ENCODE measurements at places on chromosomes 4 and X.

GRCh38 chrX:24574743-24575142 lies 72.4 kb downstream of the PCYT1B start:
- DNase-seq: no peak

DNA sequence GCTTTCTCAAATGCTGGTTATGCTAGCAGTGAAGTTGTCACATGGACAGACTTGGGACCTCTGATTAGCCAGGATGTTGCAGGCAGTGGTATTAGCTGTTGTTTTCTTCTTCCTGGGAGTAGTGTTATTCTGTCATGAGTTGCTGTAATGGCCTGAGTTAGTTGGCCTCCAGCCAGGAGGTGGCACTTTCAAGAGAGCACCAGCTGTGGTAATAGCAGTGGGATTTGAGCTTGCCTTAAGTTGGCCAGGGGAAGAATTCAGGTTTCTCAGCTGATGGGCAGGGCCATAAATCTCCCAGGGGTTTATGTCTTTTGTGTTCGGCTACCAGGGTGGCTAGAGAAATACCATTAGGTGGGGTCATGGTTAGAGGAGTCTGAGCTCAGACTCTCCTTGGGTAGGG lies 132.6 kb downstream of the GLUD2 start:
- DNase-seq: no peak

DNA sequence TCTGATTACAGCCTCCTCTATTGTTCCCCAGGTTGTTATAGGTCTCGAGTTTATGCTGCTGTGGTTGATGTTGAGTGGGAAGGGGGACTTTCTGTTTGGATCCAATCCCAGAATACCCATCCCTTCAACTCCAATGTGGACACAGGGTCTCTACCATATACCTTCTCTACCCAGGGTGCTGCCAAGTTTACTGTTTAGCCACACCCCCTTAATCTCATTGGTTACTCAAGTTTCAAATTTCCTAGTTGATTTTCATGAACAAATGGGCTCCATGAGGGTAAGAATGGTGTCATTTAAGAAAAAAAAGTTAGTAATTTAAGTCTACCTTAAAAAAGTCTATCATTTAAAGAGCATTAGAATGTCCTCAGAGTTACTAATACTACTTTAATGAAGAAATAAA lies 3.6 kb upstream of the SPP1 start:
- DNase-seq: no peak

GRCh38 chrX:49876750-49877149 lies 2.5 kb upstream of the USP27X start:
- DNase-seq: no peak

DNA sequence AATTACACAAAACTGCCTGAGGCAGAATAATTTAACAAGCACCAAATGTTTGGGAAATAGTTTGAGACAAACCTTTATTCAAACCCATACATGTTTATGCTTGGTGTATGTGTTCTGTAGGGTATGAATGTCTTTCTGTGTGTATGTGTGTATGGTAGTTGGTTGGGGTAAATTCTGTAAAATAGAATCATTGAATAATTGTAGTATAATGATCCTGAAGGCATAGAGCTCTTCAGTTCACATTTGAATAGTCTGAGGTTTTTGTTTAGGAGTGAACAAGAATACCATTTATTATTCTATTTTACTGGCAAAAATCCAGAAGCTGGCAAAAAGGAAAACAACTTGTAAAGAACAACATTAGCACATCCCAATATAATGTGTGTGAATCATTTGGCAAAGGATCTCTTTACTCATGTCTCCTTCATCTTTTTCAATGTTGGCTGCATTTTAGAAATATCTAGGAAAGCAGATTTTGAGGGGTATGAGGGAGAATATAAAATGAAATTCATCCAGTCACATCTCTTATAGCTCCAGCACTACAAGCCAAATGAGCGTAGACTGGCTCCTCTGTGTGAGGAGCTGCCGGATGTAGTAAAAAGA lies 360.0 kb downstream of the CHIC1 start:
- DNase-seq: no peak

DNA sequence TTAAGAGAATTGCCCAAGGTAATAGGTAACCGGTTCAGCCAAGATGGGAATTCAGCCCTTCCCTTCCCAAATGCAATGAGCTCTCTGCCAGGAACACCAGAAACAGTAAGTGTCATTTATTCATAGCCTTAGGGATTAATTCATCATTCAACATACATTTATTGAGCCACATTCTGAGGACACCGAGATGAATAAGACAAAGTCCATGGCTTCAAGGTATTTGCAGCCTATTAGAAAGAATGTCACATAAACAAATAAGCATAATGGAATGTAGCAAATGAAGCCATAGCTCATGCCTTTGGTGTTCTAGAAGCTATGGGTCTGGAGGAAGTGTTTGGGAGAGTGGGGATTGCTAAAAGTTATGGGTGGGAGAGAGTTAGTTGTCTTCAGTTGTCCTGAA lies 6.3 kb upstream of the TAB3 start:
- DNase-seq: no peak

DNA sequence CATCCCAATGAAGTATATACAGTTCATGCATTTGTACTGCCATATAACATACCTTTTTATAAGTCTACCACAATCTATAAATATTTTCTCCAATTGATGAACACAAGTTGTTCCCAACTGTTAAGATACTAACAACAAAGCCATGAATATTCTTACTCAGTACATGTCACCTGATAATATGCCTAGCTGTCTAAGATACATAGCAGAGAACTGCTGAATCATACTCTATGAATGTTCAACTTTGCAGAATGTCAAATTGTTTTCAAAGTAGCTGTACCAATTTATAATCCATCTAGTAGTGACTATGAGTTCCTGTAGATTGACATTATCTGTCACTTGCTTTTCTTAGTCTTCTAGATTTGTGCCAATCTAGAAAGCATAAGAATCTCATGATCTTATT lies 84.9 kb downstream of the RAB28 start:
- no peak for DNase-seq

GRCh38 chr4:122666527-122667245 lies 45.8 kb upstream of the IL21 start:
- DNase-seq: no peak

- DNase-seq: no peak
Measured at GRCh38 chr4:143095447-143095846, 89.3 kb upstream of the USP38 start.

- DNase-seq: no peak
Measured at GRCh38 chr4:38612646-38613414, 51.2 kb upstream of the KLF3 start.

GRCh38 chr4:2652415-2653160 lies 103.5 kb downstream of the TNIP2 start:
- DNase-seq: no peak

- DNase-seq: no peak
Measured at GRCh38 chr4:26660261-26660660, 76.4 kb downstream of the TBC1D19 start.

DNA sequence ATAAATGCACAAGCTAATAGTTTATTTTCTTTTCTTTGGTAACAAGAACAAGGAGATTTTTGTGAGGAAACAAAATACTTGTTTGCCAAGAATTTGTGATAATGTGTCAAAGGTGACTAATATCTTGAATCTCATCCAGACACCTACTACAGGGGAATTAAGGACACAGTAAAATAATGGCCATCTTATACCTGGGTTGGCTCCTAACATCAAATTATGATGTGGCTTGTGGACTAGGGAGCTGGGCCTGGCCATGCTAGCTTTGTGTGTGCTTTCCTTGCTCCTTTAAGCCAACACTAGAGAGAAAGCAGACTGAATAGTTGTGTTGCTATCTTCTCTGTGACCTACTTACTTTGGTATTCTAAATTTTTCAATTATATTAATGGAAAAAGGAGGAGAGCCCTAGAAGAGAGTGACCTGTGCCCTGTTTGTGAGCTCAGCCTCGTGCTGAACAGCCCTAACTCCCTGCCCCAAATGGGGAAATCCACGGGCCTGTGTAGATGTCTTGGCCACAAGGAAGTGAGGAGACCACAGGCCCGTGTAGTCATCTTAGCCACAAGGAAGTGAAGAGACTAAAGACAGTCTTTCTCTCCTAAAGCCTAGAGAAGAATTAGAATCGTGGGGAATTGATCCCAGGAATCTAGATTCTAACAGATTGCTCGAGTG lies 23.3 kb downstream of the ARHGAP24 start:
- DNase-seq: no peak

DNA sequence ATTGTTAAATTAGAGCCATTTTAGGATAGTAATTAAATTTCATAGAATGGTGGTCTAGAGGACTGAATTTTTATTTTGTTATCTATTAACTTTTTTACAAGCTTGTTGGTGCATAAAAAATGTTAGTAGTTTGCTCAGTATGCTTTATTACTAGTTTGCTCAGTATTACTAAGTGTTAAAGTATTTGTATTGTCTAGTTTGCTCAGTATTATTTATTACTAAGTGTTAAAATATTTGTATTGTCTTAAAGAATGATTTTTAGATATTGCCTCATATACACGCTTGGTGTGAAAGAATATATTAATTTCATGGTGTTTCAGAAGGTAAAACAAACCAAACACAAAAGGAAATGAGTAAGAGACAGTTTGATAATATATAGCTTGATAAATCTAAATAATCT lies 268.4 kb upstream of the MAGEB18 start:
- DNase-seq: no peak

DNA sequence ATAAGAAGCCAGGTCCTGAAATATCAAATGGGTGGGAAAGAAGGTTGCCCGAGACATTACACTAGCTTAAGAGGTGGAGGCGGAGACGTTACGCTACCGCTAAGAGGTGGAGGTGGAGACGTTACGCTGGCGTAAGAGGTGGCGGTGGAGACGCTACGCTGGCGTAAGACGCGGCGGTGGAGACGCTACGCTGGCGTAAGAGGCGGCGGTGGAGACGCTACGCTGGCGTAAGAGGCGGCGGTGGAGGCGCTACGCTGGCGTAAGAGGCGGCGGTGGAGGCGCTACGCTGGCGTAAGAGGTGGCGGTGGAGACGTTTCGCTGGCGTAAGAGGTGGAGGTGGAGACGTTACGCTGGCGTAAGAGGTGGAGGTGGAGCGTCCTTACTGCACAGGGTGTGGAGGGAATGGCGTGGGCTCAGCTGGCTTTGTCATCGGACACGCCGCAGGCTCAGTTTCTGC lies 12.8 kb downstream of the CYP4V2 start:
- no peak for DNase-seq

DNA sequence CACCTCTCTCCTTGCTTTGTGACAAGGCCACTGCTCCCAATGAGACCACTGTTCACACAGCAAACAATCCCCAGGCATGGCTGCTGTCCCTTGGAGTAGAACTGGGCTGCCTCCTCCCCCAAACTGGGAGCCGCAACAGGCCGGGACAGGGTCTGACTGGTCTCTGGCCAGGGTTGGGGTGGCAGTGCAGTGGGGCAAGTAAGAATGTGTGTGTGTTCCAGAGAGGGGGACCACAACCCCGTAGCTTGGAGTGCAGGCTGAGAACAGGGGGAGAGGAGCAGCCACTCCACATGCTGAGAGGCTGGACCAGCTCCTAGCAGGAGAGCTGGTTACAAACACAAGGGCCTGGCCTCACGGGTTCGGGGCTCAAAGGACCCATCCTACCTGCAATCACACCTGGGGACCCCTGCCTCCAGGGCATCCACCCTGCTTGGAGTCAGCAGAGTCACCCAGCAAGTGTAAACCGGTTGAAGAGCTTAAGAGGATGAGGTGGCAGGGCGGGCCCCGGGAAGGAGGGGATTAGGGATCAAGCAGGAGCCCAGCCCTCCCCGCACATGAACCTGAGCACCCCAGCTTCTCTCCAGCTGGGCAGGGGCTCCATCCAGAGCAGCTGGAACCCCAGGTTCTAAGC lies 3.8 kb upstream of the ZNF185 start:
- DNase-seq: no peak

DNA sequence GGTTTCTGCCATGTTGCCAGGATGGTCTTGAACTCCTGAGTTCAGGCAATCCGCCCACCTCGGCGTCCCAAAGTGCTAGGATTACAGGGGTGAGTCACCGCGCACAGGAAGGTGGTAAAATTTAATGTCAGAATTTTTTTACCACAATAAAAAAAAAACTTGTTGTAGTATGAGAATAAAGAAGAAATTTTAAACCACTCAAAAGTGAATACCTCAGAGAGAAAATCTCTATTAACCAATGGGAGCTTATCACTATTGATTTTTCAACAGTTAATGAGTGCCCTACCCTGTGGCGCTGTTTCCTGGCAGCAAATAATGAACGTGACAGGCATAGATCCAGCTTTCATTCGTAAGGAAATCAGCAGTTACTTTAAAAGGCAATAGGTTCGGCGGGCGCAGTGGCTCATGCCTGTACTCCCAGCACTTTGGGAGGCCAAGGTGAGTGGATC lies 32.7 kb upstream of the SLC25A4 start:
- no peak for DNase-seq

DNA sequence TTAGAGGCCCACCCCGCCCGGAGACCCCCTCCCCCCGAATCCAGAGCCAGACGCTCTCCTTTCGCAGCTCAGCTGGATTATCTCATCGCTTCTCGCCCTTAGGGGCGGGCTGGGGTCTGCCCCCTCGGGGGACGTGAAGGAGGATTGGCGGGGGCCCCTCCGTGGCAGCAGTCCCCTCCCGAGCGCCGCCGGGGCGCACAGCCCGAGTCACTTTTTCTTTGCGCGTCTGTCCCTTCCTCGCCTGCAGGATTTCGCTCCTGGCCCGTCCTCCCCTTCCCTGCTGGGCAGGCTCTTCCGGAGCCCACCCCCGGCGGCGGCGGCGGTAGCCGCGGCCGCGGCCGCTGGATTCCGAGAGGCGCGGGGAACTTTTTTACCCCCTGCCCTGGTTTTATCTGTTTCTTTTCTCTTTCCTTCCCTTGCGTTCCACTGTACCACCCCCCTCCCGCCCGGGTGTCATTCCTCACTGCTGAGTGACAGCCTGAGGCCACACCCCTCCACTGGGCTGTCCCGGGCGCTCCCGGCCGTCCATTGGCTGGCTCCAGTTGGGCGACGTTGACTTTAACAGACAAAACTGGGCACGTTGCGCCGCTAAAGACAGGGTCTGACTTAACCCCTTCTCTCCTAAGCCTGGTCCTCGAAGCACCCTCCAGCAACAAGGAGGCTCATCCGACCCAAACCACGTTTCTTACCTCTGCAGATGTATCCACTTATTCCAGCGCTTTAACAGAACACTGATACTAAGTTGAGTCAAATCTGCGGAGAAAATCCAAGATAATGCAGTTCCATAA lies 492 bp upstream of the NKX3-2 start:
- DNase-seq: no peak

- DNase-seq: no peak
Measured at GRCh38 chr4:128450326-128451120, 162.9 kb upstream of the PGRMC2 start.

- no peak for DNase-seq
Measured at GRCh38 chr4:107247738-107248137, 211.6 kb upstream of the DKK2 start.

All from activated effector memory CD4-positive, alpha-beta T cell treated with Interleukin-2 at 50 U/mL for 16 hours (primary cell).